ENCODE measurements at places on chromosomes 7 and 10.

- no peak for DNase-seq
These were observed 55.2 kb upstream of the RAPGEF5 start for GRCh38 chr7:22411977-22412693.

DNA sequence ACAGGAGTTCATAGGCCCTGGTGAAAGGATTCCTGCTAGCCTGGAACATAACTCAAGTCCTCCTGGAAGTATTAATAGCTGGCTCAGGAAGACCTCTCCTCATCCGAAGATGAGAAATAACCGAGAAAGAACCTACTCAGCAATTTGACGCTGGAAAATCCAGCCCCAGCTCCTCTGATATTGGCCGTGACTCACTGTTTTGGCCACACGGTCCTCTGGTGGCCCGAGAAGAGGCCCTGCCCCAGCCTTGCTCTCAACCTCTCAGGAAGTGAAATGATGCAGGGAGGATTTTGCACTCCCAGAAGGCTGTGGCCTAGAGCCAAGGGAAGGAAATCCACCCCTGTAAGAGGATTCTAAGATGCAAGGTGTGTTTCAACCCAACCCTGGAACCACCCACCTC lies 121.6 kb downstream of the MTPAP start:
- DNase-seq = no peak

DNA sequence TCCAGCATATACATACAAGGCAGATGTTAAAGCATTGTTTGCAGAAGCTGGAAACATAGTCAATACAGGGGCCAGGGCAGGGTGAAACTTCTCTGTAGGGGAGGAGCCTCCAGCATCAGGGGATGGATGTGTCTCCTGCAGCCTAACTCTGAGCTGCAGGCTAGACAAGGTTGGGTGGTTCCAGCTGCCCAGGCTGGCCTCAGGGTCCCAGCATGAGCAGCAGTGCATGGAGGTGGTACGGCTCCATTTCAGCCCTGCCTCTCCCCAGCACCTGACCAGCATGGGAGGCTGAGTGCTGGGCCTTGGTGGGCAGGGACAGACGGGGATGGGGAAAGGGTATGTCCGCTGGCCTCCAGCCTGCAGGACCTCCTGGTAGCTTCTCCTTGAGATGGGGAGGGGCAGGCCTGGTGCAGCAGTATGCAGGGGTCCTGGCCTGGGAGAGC lies 7.4 kb upstream of the TBRG4 start:
- DNase-seq = no peak

DNA sequence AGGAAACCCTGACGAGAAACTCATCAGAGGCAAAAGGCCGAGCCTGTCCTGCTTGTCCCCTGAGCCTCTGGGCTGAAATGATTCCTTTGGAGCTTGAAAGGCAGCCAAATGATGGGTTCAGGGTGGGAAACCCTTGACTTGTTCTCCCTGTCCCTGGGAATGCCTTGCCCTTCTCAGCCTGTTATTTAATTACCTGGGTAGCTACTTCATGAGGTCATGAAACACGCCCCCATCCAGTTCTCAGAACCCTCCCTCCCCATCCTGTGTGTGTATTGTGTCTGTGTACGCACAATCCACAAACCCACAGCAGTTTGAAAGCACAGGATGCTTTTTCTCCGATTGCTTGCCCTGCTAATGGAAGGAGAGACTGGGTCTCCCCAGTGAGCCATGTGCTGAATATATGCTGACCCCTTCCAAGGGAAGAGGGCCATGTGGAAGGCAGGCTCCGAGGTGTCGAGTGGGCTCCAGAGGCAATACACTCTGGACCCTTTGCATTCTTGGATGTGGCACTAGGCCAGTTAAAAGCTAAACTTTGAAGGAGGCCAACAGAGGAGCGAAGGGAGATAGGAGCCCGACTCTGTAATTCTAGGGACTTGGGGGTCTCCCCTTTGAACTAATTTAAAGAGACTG lies 10.6 kb downstream of the DUSP5 start:
- no peak for DNase-seq

GRCh38 chr10:43176271-43176670 lies 38.0 kb downstream of the CSGALNACT2 start:
- DNase-seq = no peak

GRCh38 chr10:62307635-62308034 lies 39.0 kb upstream of the RTKN2 start:
- no peak for DNase-seq

GRCh38 chr7:31373337-31374289 lies 33.1 kb upstream of the NEUROD6 start:
- DNase-seq = peak; percentile 24

- DNase-seq = no peak
These were observed 19.0 kb upstream of the C10orf90 start for GRCh38 chr10:126689461-126689994.

DNA sequence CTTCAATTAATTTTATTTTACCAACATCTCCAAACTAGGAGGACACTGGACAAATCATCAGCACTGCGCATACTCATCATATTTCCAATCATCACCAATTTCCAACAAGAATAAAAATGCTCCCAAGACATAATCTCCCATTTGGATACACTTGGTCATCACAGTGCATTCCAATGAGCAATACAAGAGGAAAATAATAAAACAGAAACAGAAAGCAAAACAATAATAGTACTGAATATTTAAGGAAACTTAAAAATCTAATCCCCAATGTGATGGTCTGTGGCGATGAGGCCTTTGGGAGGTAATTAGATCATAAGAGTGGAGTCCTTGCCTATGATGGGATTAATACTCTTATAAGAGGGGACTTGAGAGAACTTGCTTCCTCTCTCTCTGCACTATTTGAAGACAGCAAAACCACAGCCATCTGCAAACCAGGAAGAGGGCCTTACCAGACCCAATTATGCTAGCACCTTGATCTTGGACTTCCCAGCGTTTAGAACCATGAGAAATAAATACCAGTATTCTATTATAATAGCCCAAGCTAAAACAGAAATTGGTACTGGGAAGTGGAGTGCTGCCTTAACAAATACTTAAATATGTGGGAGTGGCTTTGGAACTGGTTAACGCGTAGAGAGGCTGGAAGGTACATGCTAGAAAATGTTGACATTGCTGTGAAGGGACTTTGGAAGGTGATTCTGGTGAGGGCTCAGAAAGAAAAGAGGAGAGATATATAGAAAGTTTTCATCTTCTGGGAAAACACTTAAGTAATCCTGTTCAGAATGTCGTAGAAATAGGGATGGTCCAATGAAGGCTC lies 91.5 kb downstream of the JAZF1 start:
- no peak for DNase-seq

DNA sequence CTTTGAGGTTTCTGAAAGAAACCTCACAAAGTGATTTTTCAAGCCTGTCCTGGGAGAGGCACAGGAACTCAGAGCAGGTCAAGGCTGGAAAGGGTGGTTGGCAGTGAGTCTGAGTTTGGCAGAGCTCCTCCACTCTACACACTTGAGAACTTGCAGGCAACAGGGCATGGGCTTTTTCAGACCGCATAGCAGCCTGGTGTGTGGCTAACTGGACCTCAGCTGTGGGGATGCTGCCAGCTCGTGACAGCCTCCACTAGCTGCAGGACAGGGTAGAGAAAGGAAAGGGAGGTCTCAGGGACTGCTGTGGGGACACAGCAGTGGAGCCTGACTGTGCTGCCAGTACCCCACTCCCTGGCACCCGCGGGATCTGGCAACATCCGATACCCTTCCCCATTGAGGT lies 2.6 kb downstream of the CDHR1 start:
- DNase-seq = no peak

- DNase-seq = no peak
These were observed 11.1 kb downstream of the LRRC4 start for GRCh38 chr7:128020159-128020558.

DNA sequence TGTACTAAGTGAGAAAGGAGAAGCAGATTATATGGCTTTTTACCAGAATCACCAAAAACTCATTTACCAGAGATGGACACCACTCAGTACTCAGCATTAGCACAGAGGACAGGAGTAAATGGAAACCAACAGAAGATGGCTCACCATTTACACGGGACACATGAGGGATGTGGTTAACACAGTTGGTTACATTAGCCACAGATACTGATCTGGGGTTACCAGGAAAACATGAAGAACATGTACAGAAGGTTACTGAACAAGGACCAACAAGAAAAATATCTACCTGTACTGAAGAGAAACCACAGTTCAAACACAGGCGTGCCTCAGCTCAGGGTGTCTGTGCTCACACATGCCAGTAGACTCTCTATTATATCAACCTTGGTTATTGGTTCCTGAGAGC lies 1285.8 kb upstream of the SORCS1 start:
- DNase-seq = no peak

- no peak for DNase-seq
These were observed 82.4 kb upstream of the KCND2 start for GRCh38 chr7:120190566-120190965.

- DNase-seq = peak; percentile 66
These were observed 39.6 kb upstream of the CACNB2 start for GRCh38 chr10:18100669-18101068.

DNA sequence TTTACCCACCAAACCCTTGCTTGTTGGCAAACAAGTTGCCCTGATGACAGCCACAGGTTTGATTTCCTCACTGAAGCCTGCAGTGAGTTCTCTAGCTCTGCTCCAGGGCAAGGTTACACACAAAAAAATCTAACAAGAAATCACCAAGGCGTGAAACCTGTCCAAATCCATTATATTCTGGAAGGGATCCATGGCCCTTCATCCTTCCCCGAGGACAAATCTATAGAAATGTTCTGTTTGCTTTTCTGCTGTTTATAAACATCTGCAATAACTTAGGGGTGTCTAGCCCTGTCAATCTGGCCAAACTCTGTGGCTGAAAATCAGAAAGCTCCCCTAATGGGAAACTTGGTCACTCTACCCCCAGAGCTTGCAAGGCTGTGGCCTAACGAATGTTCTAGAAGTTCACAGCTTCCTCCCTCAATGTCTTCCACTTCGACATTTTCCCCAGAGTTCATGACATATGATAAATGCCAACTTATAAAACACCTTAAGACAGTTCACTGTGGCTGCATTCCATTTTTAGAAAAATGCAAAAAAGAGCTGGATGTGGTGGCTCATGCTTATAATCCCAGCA lies 164.5 kb downstream of the PRPF18 start:
- DNase-seq = no peak

DNA sequence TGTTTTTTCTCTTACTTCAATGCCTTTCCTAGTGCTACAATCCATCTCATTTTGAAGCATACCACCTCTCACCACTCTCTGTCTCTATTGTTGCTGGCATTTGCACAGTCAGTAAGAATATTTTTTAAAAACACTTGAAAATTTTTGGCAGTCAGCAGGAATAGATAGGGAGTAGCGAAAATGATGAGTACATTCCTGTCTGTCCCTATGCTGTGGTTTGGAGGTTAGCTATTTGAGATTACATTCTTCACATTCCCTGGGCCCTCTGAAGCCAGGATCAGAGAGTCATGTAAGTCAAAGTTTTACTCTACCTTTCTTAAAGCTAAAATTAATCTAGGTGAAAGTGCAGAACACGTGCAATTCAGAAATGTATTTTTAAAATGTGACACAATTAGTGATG lies 53.0 kb upstream of the MAGI2 start:
- DNase-seq = no peak

GRCh38 chr10:13066527-13066926 lies 33.4 kb upstream of the OPTN start:
- no peak for DNase-seq

- DNase-seq = peak; percentile 65
These were observed 24.9 kb upstream of the GIMAP7 start for GRCh38 chr7:150489782-150490181.

DNA sequence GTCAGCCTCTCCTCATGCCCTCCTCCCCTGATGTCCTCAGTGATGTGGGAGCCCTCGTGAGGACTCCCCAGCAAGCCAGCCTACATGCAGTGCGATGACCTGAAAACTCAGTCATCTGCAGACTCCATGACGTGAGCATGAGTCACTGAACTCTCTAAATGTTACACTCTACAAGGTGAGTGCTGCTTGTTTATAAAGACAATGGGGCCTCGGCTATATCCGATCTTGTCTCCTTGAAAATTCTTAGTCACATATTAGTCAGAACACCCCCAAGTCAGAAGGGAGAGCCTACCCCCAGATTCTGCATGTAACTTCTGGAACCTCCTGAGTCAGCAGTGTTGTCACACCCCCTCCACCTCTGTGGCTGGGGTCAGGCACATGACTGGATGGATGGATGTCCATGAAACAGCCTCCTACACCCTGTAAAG lies 673.8 kb downstream of the INHBA start:
- no peak for DNase-seq

GRCh38 chr10:122492006-122492405 lies 30.7 kb downstream of the HTRA1 start:
- DNase-seq = no peak

- no peak for DNase-seq
These were observed 284.4 kb downstream of the WDR11 start for GRCh38 chr10:121135512-121135911.

GRCh38 chr10:132185601-132186487 lies 904 bp upstream of the DPYSL4 start:
- no peak for DNase-seq
